Skeletal muscle cell (primary cell): ENCODE measurements at places on chromosomes 1 and 21.
A peak's percentile ranks its signal among the peaks of the same experiment; 100 is the strongest.

- no peak for DNase-seq
Observed at GRCh38 chr21:32360401-32360975, 32.3 kb downstream of the URB1 start.

DNA sequence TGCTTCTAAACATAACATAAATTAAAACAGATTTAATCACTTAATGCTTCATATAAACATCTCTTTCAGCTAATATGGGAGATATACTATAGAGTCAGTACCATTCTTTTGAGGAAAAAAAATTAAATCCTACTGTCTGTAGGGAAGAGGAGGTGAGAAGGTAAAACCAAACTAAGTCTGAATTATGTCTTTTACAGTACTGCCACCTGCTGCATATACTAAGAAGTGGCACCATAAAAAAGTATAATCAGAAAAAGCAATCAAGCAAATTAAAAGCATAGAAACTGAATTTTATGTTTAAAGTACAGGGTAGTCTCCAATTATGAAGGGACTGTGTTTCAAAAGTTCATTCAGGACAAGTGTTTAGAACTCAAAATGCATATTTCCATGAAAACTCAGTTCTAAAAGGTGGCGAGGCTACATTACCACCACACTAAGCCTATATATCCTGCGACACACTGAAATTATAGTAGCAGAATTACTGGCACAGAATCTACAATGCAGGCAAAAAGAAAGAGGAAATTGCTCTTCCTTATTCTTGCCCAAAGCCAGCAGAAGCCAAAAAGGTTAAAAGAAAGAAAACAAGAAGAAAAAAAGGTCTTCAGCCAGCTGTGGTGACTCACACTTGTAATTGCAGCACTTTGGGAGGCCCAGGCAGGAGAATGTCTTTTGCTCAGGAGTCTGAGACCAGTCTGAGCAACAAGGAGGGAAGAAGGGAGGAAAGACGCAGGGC is 9.0 kb downstream of the NSL1 start:
- DNase-seq = peak; percentile 13

GRCh38 chr1:188155261-188155660 is 1326.5 kb downstream of the PLA2G4A start:
- no peak for DNase-seq

DNA sequence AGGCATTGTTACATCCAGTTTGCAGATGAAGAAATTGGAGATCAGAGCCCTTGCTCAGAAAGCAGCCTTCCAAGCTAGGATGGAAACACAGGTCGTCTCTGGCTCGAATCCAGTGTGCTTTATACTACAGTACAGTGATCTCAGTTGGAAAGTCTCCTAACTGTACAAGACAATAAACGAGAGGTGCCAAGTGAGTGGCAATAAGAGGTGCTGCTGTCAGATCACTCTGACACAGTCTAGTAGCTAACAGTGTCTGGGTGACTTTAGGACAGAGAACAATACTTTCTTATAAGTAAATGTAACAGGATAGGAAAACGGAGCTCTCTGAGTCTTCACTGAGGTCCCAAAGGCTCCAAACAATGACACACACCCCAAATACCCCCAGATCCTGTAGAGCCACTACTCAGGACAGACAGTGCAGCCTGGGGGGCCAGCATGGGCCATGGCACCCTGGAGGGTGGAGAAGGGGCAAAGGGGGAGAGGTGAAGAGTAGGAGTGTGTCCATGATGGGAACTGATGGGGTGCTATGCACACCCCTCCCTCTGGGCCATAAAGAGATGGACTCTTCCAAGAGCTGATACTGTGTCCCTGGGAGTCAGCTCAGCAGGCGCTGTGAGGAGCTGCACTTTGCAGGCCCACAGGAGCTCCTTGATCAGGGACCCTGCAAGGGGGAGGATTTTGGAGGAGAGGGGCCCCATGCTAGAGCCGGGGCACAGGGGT is 3.3 kb downstream of the SH3BGR start:
- DNase-seq = no peak

DNA sequence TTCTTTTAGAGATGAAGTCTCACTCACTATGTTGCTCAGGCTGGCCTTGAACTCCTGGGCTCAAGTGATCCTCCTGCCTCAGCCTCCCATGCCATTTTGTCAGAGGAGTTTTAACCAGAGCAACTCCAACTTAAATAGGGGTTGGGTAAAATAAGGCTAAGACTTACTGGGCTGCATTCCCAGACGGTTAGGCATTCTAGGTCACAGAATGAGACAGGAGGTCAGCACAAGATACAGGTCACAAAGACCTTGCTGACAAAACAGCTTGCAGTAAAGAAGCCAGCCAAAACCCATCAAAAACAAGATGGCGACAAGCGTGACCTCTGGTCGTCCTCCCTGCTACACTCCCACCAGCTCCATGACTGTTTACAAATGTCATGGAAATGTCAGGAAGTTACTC is 5.7 kb upstream of the DNAH14 start:
- no peak for DNase-seq

DNA sequence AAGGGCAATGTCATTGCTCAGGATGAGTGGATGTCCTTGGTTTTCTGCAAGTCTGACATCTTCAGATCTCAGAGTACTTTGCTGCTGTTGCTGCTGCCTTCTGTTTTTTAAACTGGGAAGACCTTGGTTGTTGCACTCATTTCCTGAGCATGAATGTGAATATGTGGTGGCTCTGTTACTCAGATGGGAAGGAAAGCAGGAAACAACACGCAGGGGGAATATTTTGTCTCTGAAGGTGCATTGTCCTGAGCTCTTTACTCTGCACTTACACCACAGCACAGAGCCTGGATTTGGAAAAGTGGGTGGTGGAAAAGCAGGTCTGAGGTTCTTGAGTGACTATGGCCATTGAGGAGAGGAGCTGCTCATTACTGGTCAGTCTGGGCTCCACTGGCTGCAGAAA is 36.3 kb downstream of the PTGFRN start:
- DNase-seq = no peak

DNA sequence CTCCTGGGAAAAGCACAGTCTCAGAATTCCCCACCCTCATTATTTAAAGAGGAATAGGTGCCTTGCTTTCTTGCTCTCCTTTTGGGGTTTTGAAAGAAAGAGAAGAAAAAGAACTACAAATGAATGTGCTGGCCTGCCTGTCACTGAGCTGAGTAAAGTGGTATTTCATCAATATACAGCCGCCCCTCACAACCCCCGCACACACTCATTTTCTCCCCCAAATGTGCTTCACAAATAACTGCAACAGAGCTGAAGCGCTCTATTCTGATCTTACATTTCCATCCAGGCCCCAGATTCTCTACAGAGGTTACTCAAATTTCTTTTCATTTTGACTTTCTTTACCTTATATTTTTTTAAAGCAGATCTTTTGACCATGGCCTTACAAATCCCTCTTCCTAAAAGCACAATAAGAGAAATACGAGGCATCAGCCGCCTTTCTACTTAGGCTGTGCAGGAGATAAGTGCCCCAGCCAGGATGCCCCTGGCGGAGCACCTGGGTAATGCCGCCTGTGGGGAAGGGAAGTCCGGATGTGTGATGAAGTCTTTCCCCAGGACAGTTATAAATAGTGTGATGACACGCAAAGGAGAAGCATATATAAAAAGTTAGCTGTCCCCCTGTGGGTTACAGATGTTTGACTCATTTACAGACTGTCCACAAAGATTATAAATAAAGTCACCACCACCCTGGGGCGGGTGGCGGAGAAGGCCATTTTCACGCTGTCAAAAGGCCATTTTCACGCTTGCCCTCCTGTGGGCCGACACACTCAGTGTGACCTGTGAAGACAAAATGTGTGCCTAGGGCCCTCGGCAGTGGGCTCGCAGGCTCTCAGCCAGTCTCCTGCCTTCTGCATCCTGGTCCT is 6.5 kb downstream of the KCNN3 start:
- no peak for DNase-seq

DNA sequence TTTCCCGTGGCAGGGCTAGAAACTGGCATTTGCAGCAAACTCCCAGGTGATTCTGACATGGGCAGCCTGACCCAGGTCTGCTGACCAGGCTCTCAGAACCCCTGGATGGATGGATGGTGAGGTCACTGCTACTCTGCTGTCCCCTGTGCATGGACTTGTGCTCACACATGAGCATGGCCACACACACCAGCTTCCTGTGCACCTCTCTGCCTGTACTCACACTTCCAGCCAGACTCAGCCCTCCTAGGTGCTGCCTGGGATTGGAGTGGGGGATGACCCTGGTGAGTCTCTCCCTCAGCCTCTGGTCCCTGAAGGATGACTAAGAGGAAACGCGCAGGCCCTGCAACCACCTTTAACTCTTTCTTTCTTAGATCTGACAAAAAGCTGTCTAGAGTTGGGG is 361.1 kb downstream of the HHAT start:
- DNase-seq = no peak

DNA sequence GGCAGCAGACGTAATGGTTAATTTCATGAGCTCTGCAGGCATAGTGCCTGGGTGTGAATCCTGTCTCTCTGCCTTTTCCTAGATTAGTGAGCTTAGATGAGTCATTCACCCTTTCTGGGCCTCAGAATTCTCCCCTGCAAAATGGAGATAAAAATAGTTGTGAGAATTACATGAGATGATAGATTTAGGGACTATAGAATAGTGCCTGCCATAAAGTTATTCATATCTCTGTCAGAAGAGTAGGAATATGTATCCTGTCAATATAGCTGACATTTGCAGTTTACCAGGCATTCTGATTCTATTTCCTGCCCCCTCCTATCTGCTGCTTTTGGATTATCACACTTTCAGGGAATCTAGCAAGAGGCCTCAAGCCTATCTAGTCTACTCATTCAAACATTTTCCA is 112.0 kb downstream of the PDE4B start:
- no peak for DNase-seq

- no peak for DNase-seq
Observed at GRCh38 chr1:236103646-236104218, 38.6 kb upstream of the GPR137B start.

- no peak for DNase-seq
Observed at GRCh38 chr1:29125237-29125641, 1.5 kb upstream of the TMEM200B start.

DNA sequence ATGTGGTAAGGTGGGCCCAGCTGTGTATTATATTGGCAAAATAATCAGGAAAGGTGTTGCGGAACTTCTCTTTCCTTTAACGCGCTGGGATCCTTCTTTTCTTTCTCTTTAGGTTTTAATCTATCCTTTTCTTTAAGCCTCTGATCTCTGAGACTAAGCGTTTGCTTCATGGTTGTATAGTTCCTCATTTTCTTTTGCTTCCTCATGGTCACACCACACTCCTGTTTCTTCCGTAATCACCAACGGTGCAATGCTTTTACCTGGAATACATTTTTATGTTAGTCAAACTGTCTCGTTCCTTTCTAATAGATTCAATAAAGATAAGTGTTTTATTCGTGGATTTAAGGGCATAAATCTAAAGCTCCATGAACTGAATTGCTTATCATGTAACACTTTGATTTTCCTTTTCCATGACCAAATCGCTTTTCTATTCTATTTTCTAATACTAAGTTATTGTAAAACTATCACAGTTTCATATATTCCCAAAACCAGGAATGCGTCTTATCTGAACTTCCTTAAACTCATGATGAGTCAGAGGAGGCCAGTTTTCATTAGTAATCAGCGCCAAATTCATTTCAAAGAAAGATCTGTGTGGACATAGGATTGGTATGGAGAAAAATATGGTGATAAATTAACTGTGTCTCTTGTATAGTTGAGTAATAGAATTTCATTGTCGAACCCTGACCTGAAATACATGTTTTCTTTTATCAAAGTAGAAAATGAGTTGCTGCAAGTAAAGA is 12.2 kb downstream of the SDCCAG8 start:
- peak; percentile 43 for DNase-seq

GRCh38 chr1:116107371-116107770 is 3.8 kb upstream of the MAB21L3 start:
- no peak for DNase-seq

GRCh38 chr1:18716112-18716784 is 85.6 kb downstream of the PAX7 start:
- DNase-seq = no peak

DNA sequence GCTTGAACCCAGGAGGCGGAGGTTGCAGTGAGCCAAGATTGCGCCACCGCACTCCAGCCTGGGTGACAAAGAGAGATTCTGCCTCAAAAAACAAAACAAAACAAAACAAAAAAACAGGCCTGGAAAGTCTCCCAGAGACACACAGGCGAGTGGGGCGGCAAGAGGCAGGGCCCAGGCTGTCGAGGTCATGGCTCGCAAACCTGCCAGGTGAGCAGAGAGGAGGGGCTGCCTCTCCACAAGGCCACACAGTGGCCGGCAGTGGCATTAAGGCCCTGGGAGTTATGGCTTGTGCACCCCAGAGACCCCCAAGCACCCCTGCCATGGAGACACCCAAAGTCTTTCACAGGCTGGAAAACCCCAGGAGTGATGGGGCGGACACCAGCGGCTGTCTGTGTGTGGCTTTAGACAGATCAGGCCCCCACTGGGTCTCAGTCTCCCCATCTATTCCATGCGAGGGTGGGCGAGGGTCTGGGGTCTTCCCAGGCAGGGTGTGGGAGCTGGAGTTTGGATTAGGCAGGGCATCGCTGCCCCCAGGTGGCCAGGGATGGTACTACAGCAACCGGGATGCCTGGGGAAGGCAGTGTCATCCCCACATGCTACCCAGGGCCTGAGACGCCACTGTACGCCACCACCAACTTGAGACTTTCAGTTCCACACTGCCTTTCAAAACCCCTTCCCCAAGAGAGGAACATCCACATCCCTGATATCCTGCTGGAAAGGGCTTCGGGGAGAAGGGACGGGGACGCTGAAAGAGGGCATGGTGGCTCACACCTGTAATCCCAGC is 7.3 kb upstream of the CTRC start:
- no peak for DNase-seq

DNA sequence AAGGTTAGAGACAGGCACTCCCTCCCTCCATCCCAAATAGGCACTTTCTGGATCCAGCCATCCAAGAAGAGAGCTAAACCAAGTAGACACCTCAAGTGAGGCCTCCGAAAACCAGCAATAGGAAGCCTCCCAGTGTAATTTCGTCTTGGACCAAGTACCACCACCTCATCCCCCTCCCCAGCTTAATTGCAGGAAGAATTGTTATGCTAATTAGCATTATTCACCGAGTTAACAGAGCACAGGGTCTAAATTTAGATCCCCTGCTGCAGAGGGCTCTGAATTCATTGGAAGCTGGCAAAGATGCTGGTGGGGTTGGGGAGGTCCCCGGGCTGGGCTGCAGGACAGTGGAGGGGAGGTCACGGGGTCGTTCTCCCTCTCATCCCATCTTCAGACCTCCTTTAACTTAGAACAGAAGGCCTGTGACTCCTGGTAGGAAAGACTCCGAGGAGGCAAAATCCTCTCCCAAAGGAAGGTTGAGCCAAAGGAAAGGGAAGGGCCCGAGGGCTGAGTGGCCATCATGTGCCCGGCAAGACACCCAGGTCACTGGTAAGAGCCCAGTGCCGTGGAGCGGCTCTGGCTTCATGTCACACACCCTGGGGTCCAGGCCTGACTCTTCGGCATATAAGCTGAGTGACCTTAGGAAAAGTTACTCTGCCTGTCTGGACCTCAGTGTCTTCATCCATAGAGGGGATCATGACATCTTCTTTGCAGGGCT is 209.2 kb upstream of the GRIK3 start:
- no peak for DNase-seq

GRCh38 chr1:6010554-6010953 is 18.3 kb upstream of the NPHP4 start:
- DNase-seq = no peak

- DNase-seq = peak; percentile 80
Observed at GRCh38 chr1:21149855-21150432, 26.8 kb downstream of the EIF4G3 start.
